ENCODE measurements at places on chromosomes 12 and 14.

- DNase-seq: no peak
These were observed 1.9 kb downstream of the BCL7A start for GRCh38 chr12:122023339-122024131.

GRCh38 chr12:16112612-16113560, 164.6 kb downstream of the SLC15A5 start:
- no peak for DNase-seq

GRCh38 chr12:29990971-29991370, 207.2 kb upstream of the TMTC1 start:
- no peak for DNase-seq

DNA sequence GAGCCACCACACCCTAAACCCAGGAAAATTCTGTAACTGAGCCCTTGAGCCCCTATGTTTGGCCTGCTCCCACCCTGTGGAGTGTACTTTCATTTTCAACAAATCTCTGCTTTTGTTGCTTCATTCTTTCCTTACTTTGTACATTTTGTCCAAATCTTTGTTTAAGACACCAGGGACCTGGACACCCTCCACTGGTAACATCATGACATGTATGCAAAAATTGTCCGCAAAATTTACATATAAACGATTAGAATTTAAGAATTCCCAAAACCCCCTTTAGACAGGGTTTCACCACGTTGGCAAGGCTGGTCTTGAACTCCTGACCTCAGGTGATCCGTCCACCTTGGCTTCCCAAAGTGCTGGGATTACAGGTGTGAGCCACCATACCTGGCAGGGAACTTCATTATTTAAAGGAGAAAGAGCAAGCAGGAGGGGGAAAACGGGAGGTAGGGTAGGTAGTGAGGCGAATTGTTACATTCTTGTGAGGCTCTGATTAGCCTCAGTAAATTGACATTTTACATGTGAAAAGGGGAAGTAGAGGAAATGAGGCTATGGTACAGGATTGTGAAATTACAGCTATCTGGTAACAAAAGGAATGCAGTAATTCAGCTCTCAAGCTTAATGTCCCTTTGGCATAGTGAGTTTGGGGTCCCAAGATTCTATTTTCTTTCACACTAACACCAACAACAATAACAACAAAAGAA, 27.6 kb downstream of the TUBA1A start:
- DNase-seq: no peak

GRCh38 chr12:67484791-67485480, 163.6 kb upstream of the DYRK2 start:
- no peak for DNase-seq

DNA sequence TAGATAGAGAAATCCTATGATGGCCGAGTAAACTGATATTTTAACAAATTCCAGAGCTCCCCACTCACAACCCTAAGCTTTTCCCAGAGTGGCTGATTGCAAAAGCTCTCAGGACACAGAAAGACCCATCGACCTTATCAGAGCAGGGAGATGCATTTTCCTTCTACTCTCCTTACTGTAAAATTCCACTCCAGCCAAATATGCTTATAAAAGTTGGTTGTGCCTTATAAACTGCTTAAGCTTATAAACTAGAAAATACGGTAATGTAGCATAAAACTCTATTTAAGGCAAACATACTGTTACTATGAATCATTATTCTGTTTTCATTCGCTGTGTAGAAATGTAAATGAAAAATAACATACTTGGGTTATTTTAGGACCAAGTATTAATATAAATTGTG, 41.6 kb upstream of the TRHDE start:
- DNase-seq: no peak

- DNase-seq: no peak
These were observed 9.7 kb downstream of the AQP6 start for GRCh38 chr12:49982246-49983087.
